ENCODE measurements at places on chromosomes 7 and 10. TPM values are rescaled to one million over a fixed set of nuclear protein-coding genes. Genes with fewer than 3 reads are reported as not detected.

The PNPLA8 gene
- 22.4 TPM for total RNA-seq

The UBTD1 gene
- total RNA-seq, result 1.8 TPM

DNA sequence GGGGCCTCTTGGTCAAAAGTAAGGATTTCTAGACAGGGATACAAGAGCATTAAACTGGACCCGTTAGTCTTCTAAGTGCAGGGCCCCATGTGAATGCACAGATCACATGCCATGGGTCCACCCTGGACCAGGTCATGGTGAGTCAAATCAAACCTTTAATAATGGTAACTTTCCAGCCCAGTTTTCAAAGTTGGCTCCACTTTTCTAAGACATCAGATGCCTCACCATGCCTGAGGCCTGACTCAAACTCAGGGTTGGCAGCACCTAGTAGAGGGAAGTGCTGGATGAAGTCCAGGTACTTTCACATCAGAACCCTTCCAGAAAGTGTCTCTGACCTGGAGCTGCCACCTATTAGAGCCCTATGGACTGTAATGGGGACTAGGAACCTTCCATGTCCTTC, 9.7 kb upstream of the SMIM30 start:
- DNase-seq, result no peak

The RAB11FIP2 gene
- 13.8 TPM for total RNA-seq

DNA sequence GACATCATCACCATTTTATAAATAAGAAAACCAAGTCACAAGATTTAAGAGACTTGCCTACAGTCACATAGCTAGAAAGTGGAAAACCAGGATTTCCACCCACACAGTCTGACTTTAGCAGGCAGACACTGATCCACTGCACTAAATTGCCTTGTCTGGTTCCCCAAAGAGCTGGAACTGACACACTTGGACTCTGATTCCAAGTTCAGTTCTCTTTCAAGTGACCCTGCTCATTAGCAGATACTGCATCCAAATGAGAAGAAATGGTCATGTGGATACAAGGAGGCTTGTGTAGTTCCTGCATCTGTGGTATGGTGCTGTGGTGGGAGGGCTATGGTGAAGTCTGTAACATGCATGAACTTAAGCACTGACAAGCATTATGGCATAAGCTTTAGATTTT, 180.1 kb upstream of the MKLN1 start:
- DNase-seq, result no peak

DNA sequence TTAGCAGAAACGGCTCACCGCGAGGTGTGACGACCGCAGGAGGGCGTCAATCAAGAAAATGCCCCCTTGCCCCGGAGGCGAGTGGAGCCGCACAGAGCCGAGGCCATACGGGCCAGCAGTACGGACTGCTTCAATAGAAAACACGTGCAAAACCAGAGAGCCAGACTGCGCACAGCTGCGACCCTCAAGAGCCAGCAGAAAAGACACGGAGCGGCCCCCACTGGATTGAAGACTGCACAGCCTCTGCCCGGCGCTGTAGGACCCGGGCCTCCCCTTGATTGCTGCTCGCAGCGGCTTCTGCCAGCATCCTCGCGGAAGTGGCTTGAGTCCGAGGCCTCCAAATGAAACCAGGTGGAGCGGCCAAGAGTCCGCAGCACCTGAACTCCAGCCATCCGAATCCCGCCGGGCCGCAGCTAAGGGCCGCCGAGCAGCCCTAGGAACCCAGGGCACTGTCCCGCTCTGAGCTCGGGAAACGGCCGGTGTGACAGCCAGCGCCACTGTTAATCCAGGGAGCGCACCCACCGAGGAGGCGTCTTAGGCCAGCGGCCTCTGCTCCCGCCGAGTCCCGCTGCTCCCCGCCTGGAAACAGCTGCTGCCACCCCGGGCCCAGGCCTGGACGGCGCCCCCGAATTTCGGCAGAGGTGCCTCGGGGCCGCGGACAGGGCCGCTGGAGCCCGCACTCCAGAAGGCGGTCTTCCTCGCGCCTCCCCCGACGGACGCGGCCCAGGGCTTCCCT, 660 bp upstream of the HHEX start:
- DNase-seq, result no peak

DNA sequence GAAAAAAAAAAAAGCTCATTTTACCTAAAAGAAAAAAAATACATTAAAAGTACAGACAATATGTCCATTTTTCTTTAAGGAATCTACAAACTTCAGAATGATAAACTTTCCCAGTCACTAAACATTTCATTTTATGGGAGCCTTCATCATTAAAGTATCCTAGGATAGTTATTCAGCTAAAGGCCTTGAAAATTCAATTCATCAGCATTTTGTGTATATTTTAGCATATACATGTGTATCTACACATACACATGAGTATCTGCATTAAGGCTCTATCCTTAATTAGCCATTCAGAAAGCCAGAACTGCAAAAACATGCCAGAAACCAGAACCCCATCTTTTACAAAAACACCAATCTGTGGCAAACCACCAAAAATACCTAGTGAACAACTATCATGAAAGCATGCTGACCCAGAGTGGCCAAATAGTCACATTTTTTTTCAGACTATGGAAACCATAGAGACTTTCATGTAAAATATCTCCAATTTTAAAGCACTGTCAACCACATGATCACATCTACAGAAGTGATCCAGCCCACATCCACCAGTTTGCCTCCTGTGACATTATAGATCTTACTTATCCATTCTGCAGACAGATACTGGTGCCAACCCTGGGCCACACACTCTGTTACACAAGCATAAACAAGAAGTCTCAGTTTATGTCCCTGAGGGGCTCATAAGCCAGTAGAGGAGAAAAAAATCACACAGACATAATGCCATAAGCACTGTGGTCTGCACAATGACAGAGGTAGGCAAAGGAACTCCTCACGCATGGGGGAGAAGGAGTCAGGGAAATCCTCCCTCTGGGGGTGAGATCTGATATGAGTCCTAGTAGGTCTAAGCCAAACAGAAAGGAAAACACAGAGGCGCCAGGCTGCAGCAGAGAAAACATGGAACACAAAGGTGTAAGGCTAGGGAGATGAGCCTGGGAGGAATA, 79.2 kb downstream of the SRPK2 start:
- DNase-seq, result no peak

The CHAT gene
- total RNA-seq, result 2.2 TPM

DNA sequence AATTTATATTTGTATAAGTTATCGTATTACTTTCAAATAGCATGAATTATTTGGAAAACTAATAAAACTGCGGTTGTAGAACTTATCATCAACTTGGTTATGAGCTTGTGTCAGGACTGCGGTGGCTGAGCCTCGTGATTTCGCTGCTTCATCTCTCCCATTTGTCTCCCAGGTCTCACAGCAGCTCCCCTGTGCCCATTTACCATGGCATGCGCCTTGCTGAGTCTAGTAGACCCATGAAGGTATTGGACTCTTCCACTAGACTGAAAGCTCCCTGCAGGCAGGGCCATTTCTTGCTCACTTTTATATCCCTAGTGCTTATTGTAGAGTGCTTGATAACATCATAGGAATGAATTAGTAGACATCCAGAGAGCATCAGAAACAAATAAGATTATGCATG, 53.9 kb downstream of the CPXM2 start:
- no peak for DNase-seq

DNA sequence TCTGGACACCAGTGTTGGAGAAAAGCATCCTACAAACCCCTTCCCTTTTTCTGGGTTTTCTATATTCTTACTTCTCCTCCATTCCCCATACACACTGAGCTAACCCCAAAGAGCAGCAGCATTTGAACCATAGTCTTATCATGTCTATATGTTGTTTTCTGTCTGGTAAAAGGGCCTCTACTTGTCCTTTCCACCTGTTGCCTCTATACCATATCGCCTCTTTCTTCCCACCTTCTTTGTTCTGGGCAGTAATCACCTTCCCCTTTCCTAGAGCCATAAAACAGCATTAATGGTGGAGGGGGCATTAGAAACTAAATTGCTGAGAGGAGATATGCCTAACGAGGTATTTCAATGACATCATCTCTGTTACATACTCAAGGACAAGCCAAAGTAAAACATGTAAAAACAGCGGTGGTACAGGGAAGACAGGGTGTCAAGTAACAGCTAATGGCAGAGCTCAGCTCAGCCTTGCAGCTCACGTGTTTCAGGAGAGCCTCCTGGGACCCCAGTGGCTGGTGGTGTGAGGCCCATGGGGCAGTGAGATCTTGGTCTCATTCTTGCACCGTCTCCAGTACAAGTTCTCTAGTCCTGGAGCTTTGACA, 20.6 kb downstream of the NPY start:
- no peak for DNase-seq

The SLC35B4 gene
- total RNA-seq, result 23.1 TPM

The HECW1 gene
- not detected for total RNA-seq

GRCh38 chr7:158386355-158386618, 201.3 kb downstream of the PTPRN2 start:
- DNase-seq, result no peak

The LLCFC1 gene
- not detected for total RNA-seq

- DNase-seq, result no peak
Measured at GRCh38 chr10:86707505-86707904, 39.2 kb downstream of the LDB3 start.

The CUX1 gene
- total RNA-seq, result 29.5 TPM

DNA sequence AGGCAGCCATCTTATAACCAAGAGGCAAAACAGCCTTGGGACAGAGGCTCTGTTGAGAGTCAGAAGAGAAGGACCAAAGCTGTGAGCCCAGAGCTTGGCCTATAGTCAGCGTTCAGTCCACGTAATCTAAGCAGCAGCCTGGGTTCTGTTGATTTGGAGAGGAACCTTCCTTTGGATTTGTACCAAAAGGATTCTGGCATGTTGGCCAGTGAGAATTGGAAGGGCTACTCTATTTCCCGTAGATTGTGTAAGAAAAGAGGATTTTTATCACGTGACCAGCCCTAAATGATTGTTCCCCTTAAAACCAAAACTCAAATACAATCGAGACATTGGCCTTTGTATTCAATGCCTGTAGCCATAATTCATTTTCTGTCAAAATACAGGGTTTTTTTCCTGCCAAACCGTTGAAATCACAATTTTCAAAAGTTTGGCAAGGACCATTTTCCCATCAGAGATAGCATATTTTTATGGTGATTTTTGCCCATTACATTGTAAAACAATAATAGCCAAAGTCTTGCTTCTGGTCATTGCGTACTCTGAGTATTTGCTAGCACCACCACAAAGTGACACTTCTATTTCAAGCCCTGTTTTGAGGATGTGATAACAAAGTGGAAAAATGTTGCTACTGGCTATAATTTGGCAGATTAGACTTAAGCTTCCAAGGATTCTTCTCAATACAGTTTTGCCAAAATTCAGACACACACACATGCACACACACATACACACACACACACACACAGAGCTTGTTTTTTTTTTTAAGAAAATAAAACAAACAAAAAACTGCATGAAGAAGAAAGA, 23.1 kb upstream of the BMPER start:
- DNase-seq, result no peak

- no peak for DNase-seq
Measured at GRCh38 chr10:1737222-1738061, at the start of gene ADARB2. Gene ADARB2, minus strand, starts transcription at chr10:1737525.

DNA sequence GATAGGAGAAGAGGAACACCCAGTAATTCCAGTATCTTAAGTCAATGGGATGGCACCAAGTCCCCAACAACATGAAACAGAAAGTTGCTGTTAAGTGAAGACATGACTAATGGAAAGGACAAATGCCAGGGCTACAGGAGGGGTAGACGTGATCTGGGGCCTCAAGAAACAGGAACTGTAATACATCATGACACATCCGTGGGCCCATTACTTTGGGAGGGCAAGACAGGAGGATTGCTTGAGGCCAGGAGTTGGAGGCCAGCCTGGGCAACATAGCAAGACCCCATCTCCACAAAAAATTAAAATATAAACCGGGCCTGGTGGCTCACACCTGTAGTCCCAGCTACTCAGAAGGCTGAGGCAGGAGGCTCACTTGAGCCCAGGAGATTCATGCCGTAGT, 408.6 kb upstream of the PRKCQ start:
- no peak for DNase-seq

Data from activated T-helper 2 cell treated with anti-CD3 and anti-CD28 coated beads, Interferon-gamma antibody, Interleukin-2, Interleukin-4, amounts not matched to agents 10 μg/mL and 5 μg/mL and 100 μg/mL, durations not matched to agents 14 hours and 24 hours and 36 hours (primary cell).